Keratinocyte (primary cell): ENCODE measurements at places on chromosomes 1 and 21.

- no peak for DNase-seq
Measured at GRCh38 chr1:235553112-235553551, 48.9 kb upstream of the B3GALNT2 start.

DNA sequence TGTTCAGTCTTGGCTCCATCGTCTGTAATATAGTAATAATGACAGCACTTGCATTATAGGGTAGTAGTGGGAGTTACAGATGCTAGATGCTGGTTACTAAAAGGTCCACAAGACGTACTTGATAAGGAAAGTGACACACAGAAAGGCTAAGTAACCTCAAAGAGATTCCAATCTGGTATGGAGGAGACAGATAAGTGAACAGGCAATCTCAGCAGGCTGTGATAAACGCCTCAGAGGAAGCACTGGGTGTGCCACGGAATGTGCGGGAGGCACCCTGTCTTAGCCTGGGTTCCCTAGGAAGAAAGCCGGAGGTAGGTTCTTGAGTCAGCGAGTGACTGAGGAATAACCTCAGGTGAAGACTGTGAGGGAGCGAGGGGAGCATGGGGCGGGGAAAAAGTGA lies 4.6 kb upstream of the CTPS1 start:
- no peak for DNase-seq

DNA sequence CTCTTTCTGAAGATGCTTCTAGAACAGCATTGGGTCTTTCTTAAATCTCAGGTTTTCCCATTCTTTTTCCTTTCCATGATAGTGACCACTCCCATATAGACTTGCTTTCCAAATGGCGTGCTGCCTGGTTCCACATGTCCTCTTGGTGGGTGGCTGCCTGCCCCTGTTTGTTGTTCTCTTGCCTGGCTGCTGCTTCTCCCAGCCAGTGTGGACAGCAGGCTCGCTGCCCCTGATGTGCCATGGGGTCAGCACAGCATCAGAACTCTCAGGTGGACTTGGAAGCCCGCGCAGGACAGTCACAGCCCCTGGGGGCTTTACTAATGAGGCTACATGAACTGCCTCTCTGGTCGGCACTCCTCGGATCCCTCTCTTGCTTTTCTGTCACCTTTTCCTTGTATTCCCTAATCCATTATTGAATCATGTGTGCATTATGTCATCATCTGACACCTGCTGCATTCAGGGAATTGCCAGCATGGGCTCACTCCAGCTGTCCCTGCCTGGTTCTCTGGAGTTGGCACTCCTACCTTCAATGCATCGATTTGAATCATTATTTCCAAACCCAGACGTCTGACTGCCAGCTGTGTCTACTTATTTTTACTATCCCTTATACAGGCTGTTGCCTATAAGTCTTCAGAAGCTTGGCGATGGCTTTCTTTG lies 100.5 kb upstream of the COA6 start:
- no peak for DNase-seq

- no peak for DNase-seq
Measured at GRCh38 chr21:26091480-26092018, 79.0 kb downstream of the APP start.

GRCh38 chr1:47651311-47652089 lies 213.7 kb downstream of the FOXD2 start:
- no peak for DNase-seq

- no peak for DNase-seq
Measured at GRCh38 chr1:38088366-38088765, 41.8 kb upstream of the POU3F1 start.

- no peak for DNase-seq
Measured at GRCh38 chr1:93766451-93766850, 84.8 kb upstream of the BCAR3 start.

- DNase-seq, result no peak
Measured at GRCh38 chr1:154998201-154998780, 4.3 kb upstream of the ZBTB7B start.
